ENCODE measurements at places on chromosomes 2 and 18.

DNA sequence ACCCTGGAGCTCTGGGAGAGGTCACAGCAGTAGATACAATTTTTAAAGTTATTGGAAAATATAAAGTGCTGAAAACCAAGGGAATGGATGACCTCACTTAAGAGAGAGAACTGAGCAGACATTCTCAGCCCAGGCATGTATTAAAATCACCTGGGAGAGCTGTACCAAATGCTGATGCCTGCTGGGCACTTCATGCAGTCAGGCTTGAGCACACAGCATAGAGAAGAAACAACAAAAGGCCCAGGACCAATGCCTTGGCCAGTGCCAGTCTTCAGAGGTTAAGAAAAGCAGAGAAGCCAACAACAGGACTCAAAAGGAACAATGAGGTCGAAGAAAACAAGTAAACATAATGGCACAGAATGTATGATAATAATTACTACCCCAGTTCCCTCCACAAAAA is 211.8 kb downstream of the L3MBTL4 start:
- DNase-seq = no peak

GRCh38 chr18:48622911-48623431 is 84.1 kb downstream of the CTIF start:
- DNase-seq = no peak

DNA sequence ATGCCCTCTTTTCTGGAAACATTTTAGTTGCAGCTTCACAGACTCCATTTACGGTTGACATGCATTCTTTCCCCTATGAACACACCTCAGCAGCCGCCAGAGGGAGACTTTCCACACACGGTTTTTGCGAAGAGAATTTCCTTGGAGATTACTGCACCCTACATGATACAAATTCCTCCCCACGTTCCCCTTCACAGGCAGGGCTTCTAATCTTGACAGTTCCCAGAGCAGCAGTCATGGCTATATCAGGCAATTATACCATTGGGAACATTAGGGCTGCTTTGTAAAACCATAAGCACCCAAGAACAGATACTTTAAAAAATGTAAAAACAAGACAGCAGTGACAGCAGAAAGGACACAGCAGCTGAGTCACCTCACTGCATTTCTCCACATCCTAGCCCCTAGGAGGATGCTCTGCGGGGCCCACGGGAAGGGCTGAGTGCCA is 253.8 kb downstream of the TGIF1 start:
- DNase-seq = no peak

DNA sequence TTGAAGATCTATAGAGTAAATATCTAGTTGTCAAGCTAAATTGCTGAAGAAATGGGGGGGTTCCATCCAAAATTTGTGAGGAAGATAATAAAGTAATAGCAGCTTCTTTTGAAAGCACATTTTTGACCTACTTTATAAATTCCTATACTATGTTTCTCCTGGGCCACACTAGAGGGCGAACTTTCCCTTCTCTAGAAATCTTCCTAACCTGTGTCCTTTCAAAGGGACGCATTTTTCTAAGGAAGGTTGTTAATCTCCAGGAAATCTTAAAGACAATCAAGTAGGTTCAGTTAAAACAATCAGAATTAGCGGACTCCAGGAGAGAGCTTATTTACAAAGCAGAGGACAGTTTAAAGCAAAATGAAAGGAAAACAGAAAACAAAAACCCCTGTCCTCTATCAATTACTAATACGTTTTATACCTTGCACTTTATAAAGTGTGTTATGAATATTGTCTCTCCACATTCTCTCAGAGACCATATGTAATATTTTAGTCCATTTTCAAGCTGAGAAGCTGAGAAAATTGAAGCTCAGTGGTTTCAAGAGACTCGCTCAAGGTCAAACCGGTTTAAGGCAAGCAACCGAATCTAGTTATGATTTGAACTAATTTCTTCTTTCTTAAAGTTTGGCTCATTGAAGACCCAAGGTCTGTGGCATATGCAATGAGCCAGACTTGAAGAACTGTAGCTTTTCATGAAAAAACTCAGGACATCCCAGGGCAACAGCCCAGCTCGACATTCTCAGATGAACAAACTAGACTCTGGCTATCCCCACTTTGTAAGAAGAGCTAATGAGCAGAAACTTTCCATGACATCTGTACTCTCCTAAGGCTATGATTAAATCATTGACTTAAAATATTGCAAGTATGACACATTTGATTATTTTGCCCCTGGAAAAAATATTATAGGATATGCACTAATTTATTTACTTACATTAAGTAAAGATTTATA is 273.6 kb downstream of the PAX3 start:
- DNase-seq = no peak

DNA sequence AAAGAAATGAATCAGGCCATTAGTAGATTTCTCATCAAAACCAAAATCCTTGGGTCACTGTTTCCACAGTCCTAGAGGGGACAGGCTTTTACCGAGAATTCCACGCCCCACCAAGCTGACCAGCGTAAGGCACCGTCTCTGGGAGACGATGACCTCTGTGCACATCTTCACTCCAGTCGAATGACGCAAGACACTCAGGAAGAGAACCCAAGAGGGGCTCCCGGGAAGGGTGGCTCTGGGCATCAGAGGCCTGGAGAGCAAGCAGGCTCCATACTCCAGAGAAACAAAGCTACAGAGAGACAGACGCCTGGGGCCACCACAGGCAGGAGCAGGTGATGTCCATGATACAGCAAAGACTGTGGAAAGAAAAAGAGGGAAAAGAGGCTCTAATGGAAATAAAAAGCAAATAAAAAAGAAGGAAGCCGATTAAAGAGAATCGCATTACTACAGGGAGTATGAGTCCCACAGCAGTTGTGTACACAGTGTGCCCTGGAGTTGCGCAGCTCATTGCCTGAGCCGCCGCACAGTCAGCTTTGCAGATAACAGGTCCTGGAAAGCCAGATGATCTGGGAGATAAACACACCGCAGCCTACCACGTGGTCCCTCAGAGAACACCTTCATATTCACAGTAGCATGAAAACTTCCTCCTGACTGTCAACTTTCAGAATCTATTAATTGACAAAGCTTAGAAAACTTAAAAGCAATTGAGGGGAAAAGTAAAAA is 572.7 kb upstream of the SALL3 start:
- DNase-seq = no peak

DNA sequence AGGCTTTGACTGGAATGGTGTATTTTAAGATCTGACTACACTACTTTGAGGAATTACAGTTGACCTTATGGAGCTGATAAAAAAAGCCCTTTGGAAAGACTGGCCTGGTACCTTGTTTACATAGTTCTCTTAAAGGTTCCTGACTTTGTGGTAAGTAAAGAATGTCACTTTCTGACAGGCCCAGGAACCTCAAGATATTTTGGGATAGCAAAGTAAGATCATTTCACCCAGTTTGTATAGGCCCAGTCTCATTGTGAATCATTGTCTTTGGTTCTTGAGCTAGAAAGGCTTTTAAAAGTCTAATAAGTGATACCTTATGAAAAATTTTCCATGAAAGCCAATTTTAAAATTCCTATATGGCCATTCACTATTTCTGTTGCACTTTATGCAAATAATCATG is 316.3 kb upstream of the LRRTM4 start:
- no peak for DNase-seq

- no peak for DNase-seq
Observed at GRCh38 chr2:1360144-1360543, 53.1 kb upstream of the TPO start.

DNA sequence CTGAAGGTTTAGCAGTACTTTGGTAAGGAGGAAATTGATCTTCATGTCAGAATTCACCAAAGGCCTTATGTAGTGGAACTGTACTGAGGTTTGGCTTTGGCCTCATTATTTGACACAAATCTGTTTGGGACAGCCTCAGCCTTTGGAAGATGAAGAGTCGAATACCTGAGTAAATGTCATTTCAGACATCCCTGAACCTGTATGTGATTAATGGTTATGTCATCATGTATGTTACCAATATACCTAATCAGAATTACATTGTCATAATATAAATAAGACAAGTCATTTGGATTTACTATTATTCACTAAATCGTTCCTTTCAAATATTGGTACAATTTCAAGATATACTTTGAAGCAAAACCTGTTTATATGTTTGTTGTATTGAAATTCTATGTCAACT is 10.6 kb upstream of the ABCA12 start:
- DNase-seq = no peak

- no peak for DNase-seq
Observed at GRCh38 chr2:138503087-138503442, 1.5 kb downstream of the SPOPL start.

GRCh38 chr18:69985239-69985638 is 37.6 kb upstream of the CD226 start:
- no peak for DNase-seq

- no peak for DNase-seq
Observed at GRCh38 chr2:32836933-32837332, 109.8 kb upstream of the LTBP1 start.

GRCh38 chr2:68714866-68715265 is 19.7 kb upstream of the ARHGAP25 start:
- DNase-seq = no peak

DNA sequence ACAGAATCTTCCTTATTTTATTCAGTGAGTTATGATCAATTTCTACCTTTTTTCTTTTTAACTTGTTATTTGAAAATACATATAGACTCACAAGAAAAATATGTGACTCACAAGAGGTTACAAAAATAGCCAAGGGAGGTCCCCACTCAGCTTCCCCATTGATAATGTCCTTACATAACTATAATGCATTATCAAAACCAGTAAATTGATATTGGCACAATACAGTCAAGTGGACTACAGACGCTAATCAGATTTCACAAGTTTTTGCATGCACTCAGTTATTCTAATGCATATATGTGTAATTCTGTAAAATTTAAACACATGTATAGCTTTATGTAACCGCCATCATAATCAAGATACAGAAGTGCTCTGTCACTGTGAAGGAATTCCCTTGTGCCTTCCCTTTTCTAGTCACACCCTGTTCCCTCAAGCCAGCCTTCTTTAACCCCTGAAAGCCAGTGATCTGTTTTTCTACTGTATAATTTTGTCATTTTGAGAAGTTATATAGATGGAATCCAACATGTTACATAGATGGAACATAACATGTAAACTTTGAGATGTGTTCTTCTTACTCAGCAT is 118.4 kb downstream of the ALMS1 start:
- no peak for DNase-seq

DNA sequence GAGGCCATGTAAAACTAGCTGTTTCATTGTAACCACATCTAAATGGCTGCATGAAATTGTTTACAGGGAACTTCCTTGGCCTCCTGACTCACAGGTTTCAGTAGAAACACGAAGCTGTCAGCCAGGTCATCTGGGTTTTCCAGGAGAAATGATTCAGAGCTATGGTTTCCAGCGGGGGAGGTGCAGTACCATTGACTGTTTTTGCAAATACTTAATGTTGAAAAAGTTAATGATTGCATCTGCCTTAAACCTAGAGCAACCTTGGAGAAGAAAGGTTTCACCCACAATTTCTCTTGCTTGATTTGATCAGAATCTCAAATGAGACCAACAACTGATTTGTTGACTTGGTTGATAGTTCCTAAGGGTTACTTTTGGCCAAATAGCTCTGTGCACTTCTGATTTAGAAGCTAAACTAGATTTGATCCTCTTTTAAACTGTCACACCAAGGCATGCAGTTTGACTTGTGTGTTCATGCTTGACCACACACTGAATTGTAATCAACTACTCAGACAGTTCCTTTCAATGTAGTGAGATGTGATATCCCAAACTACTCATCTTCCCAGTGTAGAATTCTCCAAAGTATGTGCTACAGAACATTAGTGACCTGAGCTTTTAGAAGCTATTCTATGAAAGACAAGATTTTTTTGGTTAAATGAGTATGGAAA is 193.5 kb upstream of the CHST9 start:
- DNase-seq = no peak

DNA sequence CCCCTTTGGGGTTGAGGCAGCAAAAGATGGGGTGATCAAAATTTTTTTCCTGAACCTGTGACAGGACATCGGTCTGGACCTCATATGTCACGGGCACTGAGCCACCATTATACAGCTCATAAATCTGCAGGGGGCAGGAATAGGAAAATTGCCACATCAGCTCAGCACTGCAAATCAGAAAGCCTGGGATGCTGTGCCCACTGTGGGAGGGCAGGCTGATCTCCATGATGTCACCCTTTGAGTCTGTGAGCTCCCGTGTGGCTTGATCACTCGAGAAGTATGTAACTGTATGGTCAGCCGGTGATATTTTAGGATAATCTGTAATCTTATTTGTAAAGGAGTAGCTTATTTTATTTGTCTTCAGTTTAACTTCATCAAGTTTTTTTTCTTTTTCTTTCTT is 17.7 kb upstream of the CRYBA2 start:
- no peak for DNase-seq

GRCh38 chr18:79223431-79223830 is 154.2 kb downstream of the ATP9B start:
- DNase-seq = no peak

- DNase-seq = no peak
Observed at GRCh38 chr2:119179991-119180390, 21.4 kb upstream of the C1QL2 start.

- DNase-seq = no peak
Observed at GRCh38 chr2:26429779-26430578, 28.3 kb downstream of the DRC1 start.

DNA sequence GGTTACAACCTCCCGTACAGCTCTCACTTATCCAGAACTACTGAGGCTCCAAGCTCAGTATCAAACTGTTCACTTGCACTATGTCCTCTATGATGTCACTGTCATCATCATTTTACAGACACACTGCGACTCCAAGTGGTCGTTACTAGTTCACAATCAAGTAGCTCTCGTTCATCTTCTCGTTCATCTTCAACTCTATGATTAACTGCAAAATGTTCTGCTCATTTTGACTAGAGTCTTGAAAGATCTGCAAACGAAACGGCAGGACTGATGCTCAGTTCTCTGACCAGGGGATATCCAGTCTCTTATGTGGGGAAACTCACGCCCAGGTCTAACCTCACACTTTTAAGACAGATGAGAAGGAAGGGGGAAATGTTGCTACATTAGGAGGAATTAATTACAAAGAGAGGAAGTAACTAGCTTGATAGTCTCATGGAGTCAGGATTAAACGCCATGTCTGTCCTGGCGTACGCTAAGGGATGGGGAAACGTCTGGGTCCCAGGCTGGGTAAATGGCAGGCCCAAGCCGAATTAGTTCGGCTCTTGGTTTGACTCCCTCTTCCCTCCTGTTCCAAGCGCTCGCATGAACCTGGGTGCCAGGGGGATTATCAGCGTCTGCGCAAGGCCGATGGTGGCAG is 794 bp upstream of the CHCHD5 start:
- no peak for DNase-seq

GRCh38 chr2:205403244-205403825 is 279.0 kb upstream of the NRP2 start:
- no peak for DNase-seq

- DNase-seq = no peak
Observed at GRCh38 chr2:179974761-179975160, 32.3 kb downstream of the CWC22 start.

All from stimulated activated CD4-positive, alpha-beta T cell treated with anti-CD3 and anti-CD28 coated beads, Interleukin-15, amount 100 ng/mL, for 1 hour (primary cell).